Stimulated activated CD4-positive, alpha-beta T cell treated with anti-CD3 and anti-CD28 coated beads, Interleukin-4, amount 100 ng/mL, for 1 hour (primary cell): ENCODE measurements at places on chromosomes 6 and 20.

DNA sequence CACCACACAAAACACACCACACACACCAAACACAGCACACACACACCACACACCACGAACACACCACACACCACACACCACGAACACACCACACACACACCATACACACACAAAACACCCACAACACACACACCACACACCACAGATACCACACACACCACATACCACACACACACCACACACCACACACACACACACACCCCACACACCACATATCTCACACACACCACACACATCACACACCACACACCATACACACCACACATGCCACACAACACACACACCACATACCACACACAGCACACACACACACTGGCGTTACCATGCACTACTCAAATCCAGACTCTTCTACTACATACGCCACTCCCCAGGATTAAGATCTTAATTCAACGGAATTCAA lies 118.9 kb upstream of the THBS2 start:
- DNase-seq = no peak

DNA sequence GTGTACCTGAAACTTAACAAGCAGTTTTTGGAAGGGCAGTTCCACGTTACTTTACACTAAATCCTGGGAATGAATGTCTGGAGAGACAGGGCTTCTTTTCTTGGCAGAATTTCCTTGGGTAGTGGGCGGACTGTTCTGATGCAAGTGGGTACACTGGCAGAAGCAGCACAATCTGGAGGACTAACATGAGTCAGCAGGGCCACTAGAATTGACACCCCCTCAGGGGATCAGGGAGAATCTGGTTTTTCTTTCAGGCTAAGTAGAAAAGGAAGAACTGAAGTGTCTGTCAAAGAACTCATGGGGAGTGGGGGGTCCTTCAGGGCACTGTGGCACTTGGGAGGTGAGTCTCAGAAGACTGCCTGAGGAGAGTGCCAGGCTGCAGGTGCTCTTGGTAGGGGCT lies 34.6 kb downstream of the PANK2 start:
- no peak for DNase-seq

- no peak for DNase-seq
Observed at GRCh38 chr6:52328729-52329128, 33.2 kb upstream of the PAQR8 start.

DNA sequence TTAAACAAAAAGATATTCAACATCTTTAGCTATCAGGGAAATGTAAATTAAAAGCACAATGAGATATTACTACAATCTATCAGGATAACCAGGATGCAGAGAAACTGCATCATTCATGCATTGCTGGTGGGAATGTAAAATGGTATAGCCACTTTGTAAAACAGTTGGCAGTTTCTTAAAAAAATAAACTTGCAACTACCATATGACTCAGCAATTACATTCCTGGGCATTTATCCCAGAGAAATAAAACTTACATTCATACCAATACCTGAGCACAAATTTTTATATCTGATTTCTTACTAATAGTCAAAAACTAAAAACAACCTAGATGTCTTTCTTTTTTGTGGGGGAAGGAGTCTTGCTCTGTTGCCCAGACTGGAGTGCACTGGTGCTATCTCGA lies 190.3 kb upstream of the TAB2 start:
- no peak for DNase-seq

DNA sequence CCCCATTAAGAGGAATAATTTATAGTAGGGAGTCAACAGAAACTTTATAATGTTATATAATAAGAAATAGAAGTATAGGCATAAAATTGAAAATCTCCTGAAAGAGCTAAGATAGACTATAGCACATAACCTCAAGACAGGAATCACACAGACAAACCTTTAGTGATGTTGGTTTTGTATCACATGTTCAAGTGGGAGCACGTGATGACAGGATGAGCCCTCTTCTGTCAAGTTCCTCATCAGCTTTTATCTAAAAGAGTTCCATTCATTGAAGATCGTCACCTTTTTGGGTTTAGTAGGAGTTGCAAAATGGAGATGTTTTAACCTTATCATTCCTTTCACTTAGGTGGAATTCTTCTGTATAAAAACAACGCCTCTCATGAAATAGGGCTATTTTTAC lies 127.0 kb downstream of the MCHR2 start:
- no peak for DNase-seq

DNA sequence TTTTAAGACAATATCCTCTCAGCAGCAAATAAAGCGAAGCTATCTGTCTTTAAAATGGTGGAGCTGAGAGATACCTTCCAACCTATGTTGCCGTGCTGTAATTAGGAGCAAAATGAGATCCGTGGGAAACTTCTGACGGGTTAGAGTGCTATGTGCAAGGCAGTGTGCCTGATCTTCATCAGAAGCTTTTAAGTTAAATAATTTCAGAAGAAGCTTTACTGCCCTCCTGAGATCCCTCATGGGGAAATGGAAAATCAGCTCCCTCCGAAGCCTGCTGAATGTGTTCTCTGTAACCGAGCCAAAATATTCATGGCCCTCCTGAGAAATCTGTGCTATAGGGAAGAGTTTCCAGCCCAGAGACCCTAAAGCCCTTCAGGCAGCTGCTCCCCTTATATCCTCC lies 43.7 kb upstream of the TBC1D7 start:
- no peak for DNase-seq
